NCI-H1417 (cell line): ENCODE measurements at places on chromosomes 11 and 22.

DNA sequence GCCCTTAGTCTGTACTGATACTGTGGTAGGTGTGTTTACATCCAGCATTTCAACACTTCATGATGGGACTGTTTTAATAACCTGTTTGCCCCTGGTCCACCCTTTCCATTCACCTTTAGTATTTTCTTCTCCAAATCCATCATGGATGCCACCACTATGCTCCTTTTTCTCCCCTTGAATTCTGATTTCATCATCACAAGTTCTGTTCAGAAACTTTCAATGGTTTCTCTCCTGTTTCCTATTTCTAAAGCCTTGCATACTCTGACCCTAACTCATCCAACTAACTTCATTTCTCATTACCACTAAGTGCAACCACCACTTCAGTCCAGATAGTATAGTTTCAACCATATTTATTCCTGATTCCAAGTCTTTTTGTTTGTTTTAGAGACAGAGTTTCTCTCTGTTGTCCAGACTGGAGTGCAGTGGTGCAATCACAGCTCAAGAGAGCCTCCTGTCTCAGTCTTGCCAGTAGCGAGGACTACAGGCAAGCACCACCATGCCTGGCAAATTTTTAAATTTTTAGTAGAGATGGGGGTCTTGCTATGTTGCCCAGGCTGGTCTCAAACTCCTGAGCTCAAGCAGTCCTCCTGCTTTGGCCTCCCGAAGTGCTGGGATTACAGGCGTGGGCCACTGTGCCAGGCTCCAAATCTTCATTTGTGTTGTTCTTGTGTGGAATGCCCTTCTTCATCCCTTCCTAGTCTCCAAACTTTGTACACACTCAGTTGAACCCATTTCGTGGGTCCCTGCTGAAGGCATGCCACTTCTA, 1.2 kb upstream of the LIN7C start:
- DNase-seq, result no peak

DNA sequence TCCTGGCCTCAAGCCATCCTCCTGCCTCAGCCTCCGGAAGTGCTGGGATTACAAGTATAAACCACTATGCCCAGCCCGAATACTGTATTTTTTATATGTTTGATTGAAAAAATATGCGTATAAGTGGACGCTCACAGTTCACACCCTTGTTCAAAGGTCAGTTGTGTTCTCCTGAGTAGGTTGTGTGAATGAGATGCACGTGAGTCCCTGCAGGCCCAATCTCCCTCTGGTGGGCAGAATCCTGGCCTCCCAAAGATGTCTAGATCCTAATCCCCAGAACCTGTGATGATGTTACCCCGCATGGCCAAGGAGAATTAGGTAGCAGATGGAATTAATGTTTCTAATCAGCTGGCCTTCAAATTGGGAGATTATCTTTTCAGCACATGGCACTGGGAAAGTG, 41.9 kb downstream of the CTTN start:
- DNase-seq, result no peak

DNA sequence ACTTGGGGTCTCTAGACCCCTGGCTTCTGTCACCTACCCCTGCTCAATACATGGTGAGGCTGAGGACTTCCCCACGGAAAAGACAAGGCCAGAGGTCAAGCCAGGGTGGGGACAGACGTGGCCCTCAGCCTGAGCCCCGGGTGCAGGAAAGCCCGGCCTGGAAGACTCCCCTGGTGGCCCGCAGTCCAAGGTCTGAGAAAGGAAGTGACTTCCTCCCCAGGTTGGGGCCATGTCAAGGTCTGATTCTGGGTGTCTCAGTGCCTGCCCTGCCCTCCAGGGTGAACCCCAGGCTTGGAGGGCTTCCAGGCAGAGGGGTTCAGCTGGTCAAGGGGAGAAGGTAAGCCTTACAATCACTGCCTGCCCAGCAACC, 3.9 kb downstream of the CTSD start:
- DNase-seq, result no peak

GRCh38 chr11:2589538-2589934, 110.3 kb downstream of the KCNQ1OT1 start:
- no peak for DNase-seq

GRCh38 chr22:44389926-44390612, 77.3 kb upstream of the SHISAL1 start:
- DNase-seq, result no peak

- DNase-seq, result peak; percentile 58
Observed at GRCh38 chr11:67372993-67373647, at the start of gene CLCF1. CLCF1 (minus strand) TSS chr11:67373598; CDS start chr11:67373539, 59 bp downstream.

DNA sequence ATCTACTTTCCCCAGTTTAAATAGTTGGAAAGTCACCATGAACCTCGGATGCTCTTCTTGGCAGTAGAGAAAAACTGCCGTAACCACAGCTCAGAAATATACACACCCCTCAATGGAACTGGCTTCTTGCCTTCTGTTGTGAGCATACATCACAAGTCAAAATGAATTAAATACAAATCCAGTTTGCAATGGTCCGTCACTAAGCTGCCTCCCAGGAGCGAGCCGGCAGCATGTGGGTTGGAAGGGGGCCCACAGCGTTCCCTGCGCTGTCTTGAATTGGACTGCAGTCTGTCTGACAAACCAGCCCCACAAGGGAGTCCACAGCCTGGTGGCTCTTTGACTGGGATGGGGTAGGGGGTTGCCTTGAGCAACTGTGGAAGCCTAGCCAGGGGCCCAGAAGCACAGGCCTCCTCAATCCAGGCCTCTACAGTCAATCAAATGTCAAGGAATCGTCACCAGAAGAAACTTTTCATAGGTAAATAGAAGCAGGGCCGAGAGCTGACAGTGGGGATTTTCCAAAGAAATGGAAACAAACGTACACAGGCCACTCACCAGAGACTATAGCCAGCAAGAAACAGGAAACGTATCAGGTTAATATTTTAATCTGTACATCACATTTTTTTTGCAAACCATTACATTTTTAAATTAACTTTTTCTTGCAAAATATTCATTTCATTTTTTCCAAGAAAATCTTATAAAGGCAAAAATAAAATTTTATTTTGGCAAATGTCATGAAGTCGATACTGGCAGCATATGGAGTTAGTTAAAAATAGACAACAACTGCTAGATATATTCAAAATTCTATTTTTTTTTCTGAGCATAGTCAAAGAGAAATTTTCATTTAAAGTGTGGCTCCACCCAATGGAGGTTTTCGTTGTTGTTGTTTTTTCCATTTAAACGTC, 38.5 kb downstream of the C11orf58 start:
- no peak for DNase-seq

DNA sequence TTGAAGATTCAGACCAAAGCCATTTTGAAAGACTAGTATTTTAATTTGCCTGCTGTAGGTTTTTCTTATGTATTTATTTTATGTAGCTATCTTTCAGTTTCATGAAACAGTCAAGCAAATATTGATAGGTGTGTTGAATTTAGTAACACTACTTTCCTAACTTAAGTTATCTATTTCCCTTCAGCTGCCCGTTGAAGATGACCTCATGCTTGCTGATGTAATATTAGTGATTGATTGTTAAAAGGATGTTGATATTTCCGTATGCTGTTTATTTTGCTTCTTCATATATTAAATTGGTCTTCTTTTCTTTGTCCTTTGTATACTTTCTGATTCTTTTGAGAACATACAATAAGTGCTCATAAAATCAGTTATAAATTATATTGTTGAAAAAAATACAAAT, 86.8 kb upstream of the CHORDC1 start:
- no peak for DNase-seq

GRCh38 chr11:18770479-18771125, 21.0 kb downstream of the PTPN5 start:
- no peak for DNase-seq

GRCh38 chr11:116517077-116517476, 255.7 kb downstream of the BUD13 start:
- DNase-seq, result peak; percentile 31

- DNase-seq, result peak; percentile 85
Observed at GRCh38 chr11:20110908-20111669, 49.2 kb downstream of the DBX1 start.

GRCh38 chr22:44423556-44424358, 74.3 kb downstream of the RTL6 start:
- DNase-seq, result peak; percentile 51

DNA sequence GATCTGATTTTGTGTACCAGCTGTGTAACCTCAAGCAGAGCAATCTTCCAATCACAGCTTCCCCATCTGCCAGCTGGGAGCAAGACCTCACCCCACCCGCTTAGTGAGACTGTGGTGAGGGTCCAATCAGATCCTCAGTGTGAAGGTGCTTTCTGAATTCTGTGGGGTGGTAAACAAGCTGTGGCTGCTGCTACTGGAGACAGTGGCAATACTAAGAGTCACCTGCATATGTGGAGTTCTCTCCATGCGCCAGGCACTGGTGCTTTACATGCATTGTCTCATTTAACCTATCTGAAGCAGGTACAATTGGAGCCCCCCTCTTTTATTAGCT, 50.4 kb downstream of the CWC15 start:
- no peak for DNase-seq

DNA sequence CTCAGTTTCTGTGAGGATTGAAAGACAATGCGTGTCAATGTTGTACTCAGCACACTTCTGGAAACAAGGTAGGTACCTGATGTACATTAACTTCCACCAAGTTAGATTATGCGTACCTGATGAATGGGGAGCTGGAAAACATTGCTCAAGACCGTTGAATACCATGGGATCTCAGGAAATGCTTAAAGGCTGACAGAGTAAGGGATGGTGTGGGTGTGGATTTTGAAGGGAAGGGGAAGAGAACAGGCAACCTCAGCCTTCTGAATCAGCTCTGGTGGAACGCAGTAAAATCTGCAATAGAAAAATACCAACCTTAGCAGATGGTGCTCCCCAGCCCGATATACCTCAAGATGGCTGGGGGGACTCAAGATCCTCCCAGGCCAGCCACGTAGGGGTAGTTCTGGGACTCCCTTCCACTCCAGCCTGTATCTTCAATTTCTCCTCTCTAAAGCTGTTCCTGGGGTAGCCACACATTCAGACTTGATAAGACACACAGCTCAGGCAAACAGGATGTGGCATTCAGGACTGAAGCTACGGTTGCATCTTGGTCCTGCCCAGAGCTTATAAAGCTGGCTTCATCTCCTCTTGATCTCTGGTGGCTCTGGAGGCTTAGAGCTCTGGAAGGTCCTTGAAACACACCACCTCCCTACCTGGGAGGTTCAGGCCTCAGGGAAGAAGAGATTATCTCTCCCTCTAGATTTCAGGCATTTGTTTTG, 111.8 kb downstream of the CTNND1 start:
- DNase-seq, result no peak

- no peak for DNase-seq
Observed at GRCh38 chr11:88886796-88887195, 179.0 kb downstream of the GRM5 start.

GRCh38 chr22:31272522-31273446, 19.5 kb downstream of the PIK3IP1 start:
- DNase-seq, result peak; percentile 7

DNA sequence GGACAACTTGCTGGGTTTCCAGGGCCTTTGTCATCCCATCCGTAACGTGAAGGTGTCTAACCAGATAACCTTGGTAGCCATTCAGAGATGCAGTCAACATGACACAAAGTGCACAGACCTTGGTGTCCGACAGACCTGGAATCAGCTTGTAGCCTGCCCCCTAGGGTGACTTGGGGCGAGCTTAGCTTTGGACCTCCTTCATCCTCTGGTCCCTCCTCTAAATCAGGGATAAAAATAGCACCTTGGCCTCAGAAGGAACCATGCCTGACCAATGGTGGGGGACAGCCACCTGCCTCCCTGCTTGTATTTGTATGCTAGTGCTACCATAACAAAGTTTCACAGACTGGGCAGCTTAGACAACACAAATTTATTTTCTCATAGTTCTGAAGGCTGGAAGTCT, 3.7 kb downstream of the SNRPD3 start:
- no peak for DNase-seq

DNA sequence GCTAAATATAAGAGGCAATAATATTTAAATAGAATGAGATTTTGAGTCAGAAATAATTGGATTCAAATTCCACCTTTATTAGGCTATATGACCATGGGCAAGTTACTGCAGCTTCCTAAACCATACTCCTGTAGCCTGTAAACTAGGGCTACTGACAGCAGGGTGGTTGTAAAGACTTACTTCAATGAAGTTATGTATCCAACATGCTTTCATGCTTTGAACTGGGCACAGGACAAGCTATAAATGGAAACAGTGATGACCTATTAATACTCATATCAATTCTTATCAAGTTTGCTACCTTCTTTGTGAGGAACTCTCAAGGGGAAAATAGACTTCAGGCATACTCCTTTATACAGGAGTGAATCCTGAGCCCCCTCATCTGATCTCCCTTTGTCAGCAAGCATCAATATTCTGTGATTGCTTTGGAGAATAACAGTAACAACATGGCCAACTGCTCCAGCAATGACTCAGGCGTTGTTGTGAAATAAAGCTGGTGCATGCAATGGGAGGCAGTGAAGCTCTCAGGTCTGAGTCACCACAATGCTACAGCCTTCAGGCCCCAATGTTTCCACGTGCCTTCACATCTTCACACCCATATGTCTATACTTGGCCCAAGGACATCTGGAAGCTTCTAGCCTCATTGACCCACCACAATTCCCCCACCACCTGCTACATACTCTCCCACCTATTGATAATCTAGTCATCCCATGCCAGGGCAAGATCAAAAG, 102.5 kb downstream of the KCNA4 start:
- no peak for DNase-seq

- DNase-seq, result no peak
Observed at GRCh38 chr11:118002541-118003423, 16.6 kb downstream of the IL10RA start.

- no peak for DNase-seq
Observed at GRCh38 chr11:823441-824291, 4.1 kb upstream of the CRACR2B start.

- no peak for DNase-seq
Observed at GRCh38 chr11:92596596-92597317, 372.1 kb downstream of the FAT3 start.

- DNase-seq, result no peak
Observed at GRCh38 chr11:110314366-110315095, 18.1 kb upstream of the RDX start.

GRCh38 chr11:130403271-130403804, 25.1 kb downstream of the ADAMTS8 start:
- no peak for DNase-seq

GRCh38 chr11:19441752-19442553, 201.2 kb upstream of the E2F8 start:
- no peak for DNase-seq

- no peak for DNase-seq
Observed at GRCh38 chr11:90202342-90202741, 20.5 kb downstream of the CHORDC1 start.

- DNase-seq, result peak; percentile 25
Observed at GRCh38 chr11:113862435-113862834, 12.9 kb downstream of the USP28 start.

DNA sequence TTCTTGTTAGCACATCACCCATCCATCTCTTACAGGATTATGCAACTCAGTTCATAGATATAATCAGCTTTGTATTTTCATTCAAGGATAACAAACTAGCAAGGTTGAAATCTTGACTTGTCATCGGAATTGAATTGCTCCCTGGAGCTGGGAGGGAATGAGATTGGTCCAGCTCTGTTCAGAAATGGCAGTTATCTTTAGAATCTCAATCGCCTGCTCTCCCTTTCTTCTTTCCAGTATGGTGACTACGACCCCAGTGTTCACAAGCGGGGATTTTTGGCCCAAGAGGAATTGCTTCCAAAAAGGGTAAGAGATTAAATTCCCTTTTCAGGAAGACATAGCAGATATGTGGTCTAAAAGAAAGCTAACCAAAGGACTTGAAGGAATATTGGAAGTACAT, 51.0 kb downstream of the NF2 start:
- DNase-seq, result no peak
